NCI-H460 (cell line): ENCODE measurements at places on chromosomes 7 and 10.
A peak's percentile ranks its signal among the peaks of the same experiment; 100 is the strongest.

DNA sequence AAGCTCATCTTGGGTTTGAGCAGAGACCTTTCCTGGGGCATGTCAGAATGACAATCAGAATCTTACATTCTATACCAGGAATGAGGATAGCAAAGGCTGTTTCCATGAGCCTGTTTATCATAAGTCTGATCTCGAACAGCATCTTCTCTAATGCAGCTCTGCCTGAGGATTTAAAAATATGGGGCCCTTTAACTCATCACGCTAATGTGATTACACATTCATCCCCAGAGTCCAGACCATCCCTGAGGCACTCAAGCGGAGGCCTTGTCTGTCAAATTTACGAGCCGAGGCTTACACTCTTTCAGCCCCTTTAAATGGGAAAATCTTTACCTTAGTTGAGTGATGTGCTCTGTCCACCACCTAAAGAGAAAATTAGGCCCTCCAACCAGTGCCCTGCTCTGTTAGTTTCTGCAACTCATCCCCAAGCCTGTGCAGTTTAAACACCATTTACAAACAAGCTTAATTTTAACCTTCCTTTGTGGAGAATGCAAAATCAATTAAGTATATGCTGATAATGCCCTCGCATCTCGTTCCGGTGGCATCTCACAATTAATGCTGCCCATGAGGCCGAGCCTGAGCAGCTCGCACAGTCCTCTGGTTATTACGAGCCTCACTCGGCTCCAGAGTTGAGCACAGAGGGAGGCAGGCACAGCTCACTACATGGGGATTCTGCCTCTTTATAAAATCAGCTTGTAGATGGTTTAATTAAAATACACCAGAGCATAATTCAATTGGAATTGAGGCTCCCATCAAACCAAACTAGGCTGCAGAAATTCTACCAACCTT, 16.0 kb downstream of the CHST15 start:
- no peak for DNase-seq

DNA sequence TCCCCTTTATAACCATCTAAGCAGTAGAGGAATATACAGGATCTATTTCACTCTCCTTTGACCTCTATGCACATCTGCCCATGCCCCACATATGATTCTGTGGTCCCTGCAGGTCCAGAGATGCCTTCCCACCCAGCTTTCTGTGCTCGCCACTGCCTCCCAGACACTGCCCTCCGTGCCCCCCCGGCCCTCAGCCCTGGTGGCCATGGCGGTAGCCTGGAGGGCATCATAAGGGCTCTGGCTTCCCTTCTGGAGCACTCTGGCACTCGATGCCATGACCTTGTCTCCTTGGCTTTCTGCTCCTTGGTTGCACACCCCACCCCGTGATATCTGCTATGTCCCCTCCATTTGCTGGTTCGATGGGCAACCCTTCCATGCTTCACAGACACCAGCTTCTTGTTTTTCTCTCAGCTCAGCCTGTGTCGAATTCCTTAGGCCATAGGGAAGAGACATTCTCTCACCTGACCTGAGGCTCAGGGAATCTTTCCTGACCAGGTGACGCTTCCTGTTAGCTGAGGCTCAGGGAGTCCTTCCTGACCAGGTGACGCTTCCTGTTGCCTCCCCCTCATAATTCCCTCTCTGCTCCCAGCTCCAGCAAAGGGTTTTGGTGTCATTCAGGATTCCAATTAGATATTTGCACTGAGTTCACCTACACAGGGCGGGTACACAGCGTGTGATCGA, 100.4 kb upstream of the GLI3 start:
- DNase-seq, result no peak

GRCh38 chr7:139169816-139170215, 60.3 kb upstream of the ZC3HAV1 start:
- no peak for DNase-seq

- DNase-seq, result peak; percentile 66
Observed at GRCh38 chr7:94060752-94061151, 56.6 kb upstream of the BET1 start.

GRCh38 chr10:101939008-101939648, 95.5 kb upstream of the KCNIP2 start:
- DNase-seq, result peak; percentile 91
